ENCODE measurements at places on chromosomes 1 and 21.

- no peak for DNase-seq
These were observed 48.2 kb downstream of the SYT2 start for GRCh38 chr1:202662081-202662480.

GRCh38 chr1:89125240-89125912 is 538 bp downstream of the GBP2 start:
- DNase-seq, result no peak

- no peak for DNase-seq
These were observed 380.8 kb downstream of the HHIPL2 start for GRCh38 chr1:222167111-222167510.

GRCh38 chr1:82818586-82818985 is 1017.9 kb downstream of the ADGRL2 start:
- DNase-seq, result no peak

DNA sequence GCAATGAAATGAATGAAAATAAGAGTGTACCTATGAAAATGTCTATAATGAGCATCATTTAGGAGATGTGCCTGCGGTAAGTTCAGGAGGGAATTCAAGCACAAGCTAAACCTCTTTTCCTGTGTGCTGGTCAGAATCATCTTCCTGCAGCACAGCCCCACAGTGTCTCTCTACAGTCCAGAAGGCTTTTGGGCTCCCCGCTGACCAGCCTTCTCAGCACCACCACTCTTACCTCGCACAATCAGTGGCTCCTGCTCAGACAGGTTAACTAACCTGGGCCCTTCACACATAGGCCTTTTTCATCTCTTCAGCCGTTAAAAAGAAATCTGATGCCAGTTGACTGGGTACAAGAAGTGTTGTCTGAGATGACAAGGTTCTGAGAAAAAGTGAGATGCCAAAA is 57.7 kb downstream of the LRRC8C start:
- no peak for DNase-seq

- DNase-seq, result peak; percentile 23
These were observed at the start of gene AIM2 for GRCh38 chr1:159076438-159077119. TSS of gene AIM2 (minus strand) at chr1:159076766. CDS start at chr1:159073499, 3,267 bp downstream.

Measured in activated CD4-positive, CD25-positive, alpha-beta regulatory T cell (primary cell).